ENCODE measurements at places on chromosomes 4 and X. TPM values are rescaled to one million over a fixed set of nuclear protein-coding genes. Genes with fewer than 3 reads are reported as not detected.

CLNK gene
- not detected for total RNA-seq

XPNPEP2 gene
- total RNA-seq: not detected

C4orf36 gene
- total RNA-seq: 0.32 TPM

PTPN13 gene
- total RNA-seq: 12.5 TPM

JADE1 gene
- 33.1 TPM for total RNA-seq

CT55 gene
- total RNA-seq: not detected

SMR3B gene
- total RNA-seq: not detected

MAML3 gene
- total RNA-seq: 7.8 TPM

GRID2 gene
- not detected for total RNA-seq

INTU gene
- 2.9 TPM for total RNA-seq

NHSL2 gene
- 9.1 TPM for total RNA-seq

CT45A5 gene
- total RNA-seq: not detected

PAGE2B gene
- total RNA-seq: not detected

GPM6B gene
- total RNA-seq: 2.3 TPM

TMPRSS11D gene
- not detected for total RNA-seq

LONRF3 gene
- total RNA-seq: 9.4 TPM

SSR4 gene
- 172 TPM for total RNA-seq

Measured in epithelial cell of umbilical artery (primary cell).